ENCODE measurements at places on chromosomes 11 and 22.
A peak's percentile ranks its signal among the peaks of the same experiment; 100 is the strongest.

GRCh38 chr11:16912692-16913111 is 101.5 kb downstream of the PLEKHA7 start:
- no peak for DNase-seq

GRCh38 chr22:22959147-22959827 is 71.7 kb downstream of the IGLL5 start:
- peak; percentile 45 for DNase-seq

DNA sequence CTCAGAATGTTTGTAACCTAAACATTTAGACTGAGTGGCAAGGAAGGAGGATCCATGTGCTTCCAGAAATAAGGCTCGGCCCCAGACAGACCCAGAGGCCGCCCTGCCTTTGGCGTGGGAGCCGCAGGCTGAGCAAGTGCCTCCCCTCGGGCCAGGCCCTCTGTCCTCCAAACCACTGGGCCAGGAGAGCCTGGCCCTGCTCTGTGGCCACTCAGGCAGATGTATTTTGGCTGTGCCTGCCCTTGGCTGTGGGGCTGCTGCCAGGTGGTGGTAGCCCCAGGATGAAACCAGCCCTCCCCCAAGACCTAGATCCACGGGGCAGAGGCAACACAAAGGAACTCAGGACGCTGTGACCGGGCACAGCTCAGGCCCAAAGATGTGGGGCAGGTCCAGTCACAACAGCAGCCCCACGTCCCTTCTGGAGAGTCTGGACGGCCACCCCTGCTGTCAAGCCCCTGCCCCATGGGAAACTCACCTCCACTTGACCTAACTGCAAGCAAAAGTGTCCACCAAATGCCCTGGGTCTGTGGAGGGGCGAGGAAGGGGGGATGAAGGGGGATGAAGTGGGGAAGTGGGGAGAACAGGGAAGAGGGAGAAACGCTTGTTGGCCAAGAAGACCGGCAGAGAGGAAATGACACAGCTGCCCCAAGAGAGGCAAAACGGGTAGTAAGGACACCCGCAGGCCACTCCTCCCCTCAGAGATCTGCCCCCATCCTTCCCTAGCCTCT is 24.0 kb downstream of the PISD start:
- no peak for DNase-seq

- no peak for DNase-seq
Measured at GRCh38 chr11:76524919-76525318, 80.1 kb downstream of the EMSY start.

DNA sequence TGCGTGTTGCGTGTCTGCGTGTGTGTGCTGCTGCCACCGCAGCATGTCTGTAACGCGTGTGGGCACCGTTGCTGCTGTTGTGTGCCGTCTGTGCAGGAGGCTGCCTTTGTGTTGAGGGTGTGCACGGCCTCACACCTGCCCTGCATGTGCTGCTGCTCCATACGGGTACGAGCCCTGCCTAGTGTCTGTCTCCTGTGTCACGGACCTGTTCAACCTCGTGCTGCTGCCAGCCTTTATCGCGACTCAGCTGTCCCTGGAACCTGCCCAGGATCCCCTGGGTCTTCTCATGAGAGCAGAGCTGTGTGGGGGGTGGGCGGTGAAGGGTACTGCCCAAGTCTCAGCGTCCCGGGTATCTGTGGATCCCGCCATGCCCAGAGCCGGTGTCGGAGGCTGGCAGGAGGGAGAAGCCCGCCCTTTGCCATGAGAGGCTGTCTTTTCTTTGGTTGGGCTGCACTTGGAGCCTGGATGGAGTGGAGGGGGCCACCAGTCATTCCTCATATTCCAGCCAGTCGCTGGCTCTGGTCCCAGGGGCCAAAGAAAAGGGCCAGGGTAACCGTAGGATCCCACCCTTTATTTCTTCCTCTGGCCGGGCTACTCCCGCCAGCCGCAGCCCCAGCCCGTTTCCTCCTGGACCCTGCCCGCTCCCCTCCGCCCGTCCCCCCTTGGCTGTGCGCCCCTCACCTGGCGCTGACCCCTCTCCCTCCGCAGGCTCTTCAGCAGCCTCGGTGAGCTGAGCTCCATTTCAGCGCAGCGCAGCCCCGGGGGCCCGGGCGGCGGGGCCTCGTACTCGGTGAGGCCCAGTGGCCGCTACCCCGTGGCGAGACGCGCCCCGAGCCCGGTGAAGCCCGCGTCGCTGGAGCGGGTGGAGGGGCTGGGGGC is 7.8 kb upstream of the ACR start:
- DNase-seq, result no peak

DNA sequence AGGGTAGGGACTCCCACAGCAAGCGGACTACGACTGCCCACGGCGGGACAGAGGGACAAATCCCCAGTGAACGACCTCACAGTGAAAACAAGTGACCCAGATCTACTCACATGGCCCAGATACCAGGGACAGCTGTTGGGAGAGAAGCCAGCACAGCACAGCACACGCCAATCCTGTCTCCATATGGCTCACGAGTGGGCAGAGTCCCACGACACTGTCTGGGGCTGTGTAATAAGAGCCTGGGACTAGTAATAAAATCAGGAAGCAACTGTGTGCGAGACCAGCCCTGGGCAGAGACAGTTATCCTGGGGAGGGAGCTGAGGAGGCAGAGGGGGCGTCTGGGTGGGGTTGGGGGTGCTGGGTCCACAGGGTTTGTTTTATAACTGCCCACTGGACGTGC is 385.0 kb downstream of the CTTN start:
- no peak for DNase-seq

- DNase-seq, result no peak
Measured at GRCh38 chr11:17314232-17314547, 37.4 kb upstream of the NCR3LG1 start.

DNA sequence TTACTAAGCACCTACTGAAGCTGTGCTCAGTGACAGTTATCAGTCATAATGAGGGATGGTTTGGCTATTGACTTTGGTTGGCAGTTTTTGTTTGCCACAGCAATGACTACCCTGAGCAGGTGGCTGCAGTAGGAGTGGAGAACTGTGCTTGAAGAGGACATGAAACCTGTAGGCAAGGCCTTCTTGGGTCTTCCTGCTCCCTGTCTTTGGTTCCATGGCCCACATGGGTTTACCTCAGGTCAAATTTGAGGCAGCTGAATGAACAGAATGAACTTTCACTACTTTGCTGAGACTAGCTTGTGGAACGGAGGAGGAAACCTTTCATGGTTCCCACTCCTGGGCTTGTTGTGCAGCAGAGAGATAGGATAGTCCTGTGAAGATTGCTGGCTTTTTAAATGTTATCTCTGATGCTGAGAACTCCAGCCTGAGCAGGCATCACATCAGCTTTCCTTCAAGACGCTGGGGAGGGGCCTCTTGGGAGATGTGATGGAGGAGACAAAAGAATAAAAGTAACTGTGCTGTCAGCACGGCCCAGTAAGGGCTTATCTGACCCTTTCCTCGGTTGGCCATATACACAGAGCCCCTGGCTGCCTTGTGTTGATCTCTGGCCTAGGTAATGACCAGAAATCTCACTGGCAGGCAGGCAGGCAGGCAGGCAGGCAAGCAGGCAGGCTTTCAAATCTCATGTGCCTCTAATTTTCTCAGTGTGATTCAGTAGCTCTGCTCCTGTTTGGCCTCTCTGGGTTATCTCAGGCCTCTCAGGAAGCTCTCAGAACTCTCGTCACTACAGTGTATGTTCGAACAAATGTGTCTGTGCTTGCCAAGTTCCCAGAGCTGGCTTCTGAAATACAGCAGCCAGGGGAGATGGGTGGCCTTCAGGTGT is 12.0 kb downstream of the STIM1 start:
- no peak for DNase-seq
